ENCODE measurements at places on chromosomes 16 and 17.

DNA sequence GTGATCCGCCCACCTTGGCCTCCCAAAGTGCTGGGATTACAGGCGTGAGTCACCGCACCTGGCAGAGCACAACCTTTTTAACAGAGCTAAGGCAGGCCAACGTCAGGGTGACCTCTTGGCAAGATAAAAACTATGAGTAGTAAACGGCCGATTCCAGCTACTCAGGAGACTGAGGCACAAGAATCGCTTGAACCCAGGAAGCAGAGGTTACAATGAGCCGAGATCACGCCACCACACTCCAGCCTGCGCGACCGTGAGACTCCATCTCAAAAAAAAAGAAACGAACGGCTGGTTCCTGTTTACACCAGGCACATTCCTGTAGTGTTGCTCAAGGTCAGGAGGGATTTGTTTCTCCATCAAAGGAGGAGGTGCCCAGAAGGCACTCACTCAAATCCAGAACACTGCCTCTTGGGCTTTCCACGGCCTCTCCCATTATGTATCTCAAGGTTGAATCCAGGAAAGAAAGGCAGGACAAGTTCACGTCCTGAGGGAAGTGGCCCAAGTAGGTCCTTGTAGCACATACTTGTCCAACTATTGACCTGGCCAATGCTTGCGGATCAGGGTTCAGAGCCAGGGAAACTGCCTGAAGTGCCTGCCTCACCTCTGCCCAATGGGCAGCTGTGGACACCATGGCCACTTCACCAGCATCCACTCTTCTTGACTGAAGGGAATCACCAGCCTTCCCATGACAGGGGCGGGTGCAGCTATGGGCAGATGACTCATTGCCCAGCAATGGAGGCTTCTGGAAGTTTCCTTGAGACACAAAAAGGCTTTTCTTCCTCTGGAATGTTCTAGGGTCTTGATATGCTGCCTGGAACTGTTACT, 13.5 kb downstream of the KNOP1 start:
- DNase-seq = no peak

DNA sequence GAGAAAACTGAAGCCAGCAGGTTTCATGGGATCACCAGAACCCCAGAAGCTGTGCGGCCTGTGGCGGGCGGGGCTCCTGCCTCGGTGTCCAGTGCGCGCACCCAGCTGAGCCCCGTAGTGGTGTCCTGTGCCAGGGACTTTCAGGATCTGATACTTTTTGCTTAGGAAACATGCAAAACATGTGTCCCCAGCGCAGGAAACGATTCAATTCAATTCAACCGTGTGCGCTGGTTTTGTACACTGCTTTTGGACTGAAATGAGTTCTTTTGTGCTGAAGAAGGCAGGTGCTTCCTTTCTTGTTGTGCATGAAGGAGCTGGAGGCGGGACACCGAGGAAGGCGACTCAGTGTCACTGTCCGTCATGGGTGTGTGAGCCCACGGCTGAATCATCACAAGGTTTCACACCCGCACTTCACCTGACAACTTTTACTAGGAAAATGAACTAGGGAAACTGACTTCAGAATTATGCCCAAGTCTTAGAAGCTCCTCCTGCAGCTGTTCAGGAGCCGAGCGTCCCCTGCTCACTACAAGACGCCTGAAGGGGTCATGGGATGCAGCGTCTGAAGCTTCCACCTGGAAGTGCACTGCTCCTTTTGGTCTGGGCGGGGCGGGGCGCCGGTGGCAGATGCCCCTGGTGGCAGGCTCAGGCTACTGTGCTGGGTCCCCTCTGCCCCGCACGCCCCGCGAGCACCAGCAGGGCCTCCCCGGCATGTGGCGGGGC, 31.4 kb upstream of the ZNF750 start:
- no peak for DNase-seq

- no peak for DNase-seq
These were observed 5.3 kb downstream of the MNT start for GRCh38 chr17:2395258-2396181.

- DNase-seq = peak; percentile 70
These were observed 10.9 kb downstream of the RARA start for GRCh38 chr17:40319651-40320540.

DNA sequence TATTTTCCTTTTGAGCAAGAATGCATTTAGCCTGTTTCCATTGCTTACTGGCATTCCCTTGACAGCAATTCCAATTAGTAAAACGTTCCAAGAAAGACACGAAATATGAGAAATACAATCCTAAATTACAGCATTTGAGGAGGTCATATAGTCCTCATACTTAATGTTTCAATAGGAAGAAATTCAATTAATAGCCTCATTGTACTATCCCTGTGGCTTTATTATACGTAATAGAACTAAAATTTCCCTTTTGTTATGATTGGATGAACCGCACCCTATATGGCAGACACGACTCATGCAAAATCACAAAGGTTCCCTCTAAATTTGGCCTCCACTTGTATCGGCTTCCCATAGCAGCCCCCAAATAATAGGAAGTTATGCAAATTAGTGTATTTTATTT, 291.7 kb downstream of the CEP112 start:
- no peak for DNase-seq

- no peak for DNase-seq
These were observed 18.6 kb downstream of the CREBBP start for GRCh38 chr16:3861808-3862451.

GRCh38 chr16:7713244-7713643, 380.6 kb downstream of the RBFOX1 start:
- DNase-seq = no peak

DNA sequence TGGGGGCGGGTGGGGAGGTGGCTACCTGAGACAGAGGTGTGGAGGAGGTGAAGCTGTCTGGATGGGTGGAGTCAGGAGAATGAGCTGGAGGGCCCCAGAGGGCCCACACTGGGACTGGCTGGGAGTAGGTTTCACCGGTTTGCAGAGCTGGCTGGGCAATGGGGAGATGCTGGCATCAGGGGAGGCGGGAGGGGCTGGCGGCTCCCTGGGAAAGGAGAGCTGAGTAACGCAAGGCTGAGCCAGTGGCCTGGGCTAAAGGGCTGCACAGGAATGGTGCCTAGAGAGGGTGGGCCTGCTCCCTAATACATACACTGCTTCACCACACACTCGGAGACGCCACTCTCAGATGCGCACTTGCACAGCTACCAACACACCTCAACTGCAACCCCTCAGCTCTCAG, 12.4 kb downstream of the P3H4 start:
- no peak for DNase-seq
